ENCODE measurements at places on chromosomes 13 and 19. TPM values are rescaled to one million over a fixed set of nuclear protein-coding genes. Genes with fewer than 3 reads are reported as not detected.
A peak's percentile ranks its signal among the peaks of the same experiment; 100 is the strongest.

GRCh38 chr19:682678-683320 lies 6.6 kb downstream of the FSTL3 start:
- peaks cover 9% of the 10 kb centered on the region for H3K4me1 ChIP-seq
- H3K27ac ChIP-seq, result no peak overlapping the region
- H3K27me3 ChIP-seq, result no peaks in the 10 kb centered on the region

DNA sequence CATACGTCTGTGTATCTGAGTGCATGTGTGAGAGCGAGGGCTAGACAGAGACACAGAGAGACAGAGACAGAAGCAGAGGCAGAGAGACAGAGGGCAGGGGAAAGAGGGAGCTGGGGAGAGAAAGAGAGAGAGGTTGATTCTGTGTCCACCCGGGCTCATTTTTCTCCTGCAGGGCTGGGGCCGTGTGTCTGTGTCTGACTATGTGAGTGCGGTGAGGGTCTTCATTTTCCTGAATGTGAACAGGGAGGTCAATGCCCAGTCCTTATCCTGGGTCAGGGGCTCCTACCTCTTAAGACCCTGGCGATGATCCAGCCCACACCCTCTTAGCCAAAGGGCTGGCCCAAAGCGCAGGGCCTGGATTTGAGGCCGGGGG lies 17.7 kb downstream of the LRRC4B start:
- H3K36me3 ChIP-seq, result no peaks in the 10 kb centered on the region
- no peak overlapping the region for H3K4me3 ChIP-seq
- H3K27ac ChIP-seq, result no peak overlapping the region
- H3K27me3 ChIP-seq, result no peaks in the 10 kb centered on the region
- no peaks in the 10 kb centered on the region for H3K4me1 ChIP-seq
- no peak for DNase-seq

- no peaks in the 10 kb centered on the region for H3K4me1 ChIP-seq
- no peaks in the 10 kb centered on the region for H3K27me3 ChIP-seq
- H3K27ac ChIP-seq, result no peak overlapping the region
These were observed 1030.0 kb upstream of the PRR20A start for GRCh38 chr13:56110751-56111150.

GRCh38 chr13:88617176-88617575 lies 946.0 kb downstream of the SLITRK5 start:
- no peak overlapping the region for H3K4me3 ChIP-seq
- H3K27ac ChIP-seq, result no peak overlapping the region
- H3K4me1 ChIP-seq, result no peaks in the 10 kb centered on the region
- H3K27me3 ChIP-seq, result no peaks in the 10 kb centered on the region
- H3K36me3 ChIP-seq, result 0 out of 2 replicates have a peak, but pooled peaks cover 3% of the 10 kb centered on the region

GRCh38 chr13:62510906-62511655 lies 1095.4 kb upstream of the PCDH20 start:
- peaks cover 5% of the 10 kb centered on the region for H3K4me1 ChIP-seq
- DNase-seq, result no peak
- H3K27me3 ChIP-seq, result no peaks in the 10 kb centered on the region
- H3K4me3 ChIP-seq, result no peak overlapping the region
- no peak overlapping the region for H3K27ac ChIP-seq

The CCDC97 gene
- 15.5 TPM for total RNA-seq

DNA sequence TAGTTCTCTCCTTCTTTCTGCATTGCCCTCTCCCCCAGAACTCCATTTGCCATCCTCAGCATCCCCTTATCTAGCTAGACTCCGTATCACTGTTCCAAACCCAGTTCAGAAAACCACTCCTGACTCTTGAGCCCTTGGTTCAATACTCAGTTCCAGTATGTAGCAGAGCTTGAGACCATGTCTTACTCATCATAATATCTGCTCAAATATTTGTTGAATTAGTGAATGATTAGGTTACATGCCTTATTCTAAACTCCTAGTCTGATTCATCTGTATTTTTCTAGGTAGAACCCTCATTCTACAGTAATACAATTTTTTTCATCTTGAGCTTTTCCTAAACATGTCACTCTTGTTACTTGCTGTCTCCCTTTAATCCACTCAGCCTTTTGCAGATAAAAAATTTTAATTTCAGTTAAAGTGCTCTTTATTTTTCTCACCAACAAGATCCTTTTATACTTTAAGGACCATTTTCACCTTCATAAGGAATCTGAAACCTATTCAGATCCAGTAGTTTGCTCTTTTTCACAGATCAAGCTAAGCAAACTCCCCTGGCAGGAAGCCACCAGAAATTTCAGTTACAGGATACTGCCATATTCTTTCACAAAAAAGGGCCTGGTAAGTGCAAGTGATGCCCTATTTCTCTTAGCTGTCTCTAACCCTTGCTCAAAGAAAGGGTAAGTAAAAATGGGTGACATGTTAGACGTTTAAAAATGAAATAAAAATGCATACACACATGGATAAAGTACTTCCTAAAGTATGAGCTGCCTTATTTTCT lies 23.1 kb upstream of the INTS6 start:
- no peaks in the 10 kb centered on the region for H3K4me1 ChIP-seq
- H3K27ac ChIP-seq, result no peak overlapping the region
- no peak overlapping the region for H3K4me3 ChIP-seq
- no peak for DNase-seq
- H3K36me3 ChIP-seq, result no peaks in the 10 kb centered on the region

GRCh38 chr19:14528419-14529253 lies 758 bp upstream of the TECR start:
- no peak overlapping the region for H3K27ac ChIP-seq
- peaks cover 20% of the 10 kb centered on the region for H3K4me1 ChIP-seq
- no peak for DNase-seq
- H3K4me3 ChIP-seq, result peak overlapping the region; percentile 69
- no peaks in the 10 kb centered on the region for H3K36me3 ChIP-seq

DNA sequence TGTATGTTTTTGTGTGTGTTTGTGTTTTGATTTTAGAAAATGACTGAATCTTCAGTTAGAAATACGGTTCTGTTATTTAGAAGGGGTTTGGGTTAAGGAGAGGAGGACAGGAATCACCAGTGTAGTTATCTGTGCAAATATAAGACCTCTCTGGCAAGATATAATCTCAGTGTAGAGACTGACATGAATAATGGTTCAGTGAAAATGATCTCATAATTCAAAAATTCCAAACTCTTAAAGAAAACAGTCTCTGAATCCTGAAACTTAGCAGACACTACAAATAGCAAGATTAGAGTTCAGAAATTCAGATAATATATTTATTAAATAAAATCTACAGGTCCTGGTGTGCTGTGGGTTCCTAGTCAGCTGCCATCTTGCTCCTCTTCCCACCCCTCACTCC lies 73.5 kb downstream of the PDS5B start:
- H3K4me3 ChIP-seq, result no peak overlapping the region
- H3K4me1 ChIP-seq, result peaks cover 47% of the 10 kb centered on the region
- no peak for DNase-seq
- H3K36me3 ChIP-seq, result peaks cover 11% of the 10 kb centered on the region
- peak overlapping the region; percentile 67 for H3K27ac ChIP-seq

The PSG2 gene
- total RNA-seq, result not detected

- H3K4me3 ChIP-seq, result no peak overlapping the region
- H3K4me1 ChIP-seq, result no peaks in the 10 kb centered on the region
- DNase-seq, result no peak
- H3K36me3 ChIP-seq, result no peaks in the 10 kb centered on the region
- no peaks in the 10 kb centered on the region for H3K27me3 ChIP-seq
- H3K27ac ChIP-seq, result no peak overlapping the region
These were observed 73.9 kb upstream of the SPATA13 start for GRCh38 chr13:24086642-24087041.

The TNFSF9 gene
- total RNA-seq, result 14.5 TPM

The OR2Z1 gene
- total RNA-seq, result not detected

DNA sequence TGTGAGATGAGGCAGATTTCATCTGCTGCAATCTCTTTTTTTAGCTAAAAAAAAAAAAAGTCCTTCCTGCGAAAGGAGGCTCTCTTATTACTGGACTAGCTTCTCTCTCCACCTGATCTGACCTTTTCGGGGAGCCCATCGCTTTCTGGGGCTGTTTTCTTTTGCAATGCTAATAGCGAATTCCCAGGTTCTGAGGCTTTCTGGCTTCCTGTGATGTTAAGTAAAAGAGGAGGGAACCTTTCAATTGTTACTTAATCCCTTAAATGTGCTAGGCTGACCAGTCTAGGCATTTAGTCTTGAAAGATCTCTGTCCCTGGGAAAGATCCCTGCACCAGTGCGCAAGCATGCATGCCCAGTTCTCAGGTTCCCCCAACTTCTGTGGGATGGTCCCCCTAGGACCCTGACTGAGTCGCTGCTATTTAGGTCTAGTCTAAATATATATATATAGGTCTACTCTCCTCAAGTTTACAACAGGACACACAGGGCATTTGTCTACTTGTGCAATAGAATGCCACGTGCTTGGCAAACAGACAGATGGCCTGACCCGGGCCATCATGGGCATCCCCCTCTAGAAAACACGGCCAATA lies 224.7 kb downstream of the ZNF536 start:
- no peak overlapping the region for H3K27ac ChIP-seq
- H3K27me3 ChIP-seq, result 0 out of 2 replicates have a peak, but pooled peaks cover 1% of the 10 kb centered on the region
- peaks cover 12% of the 10 kb centered on the region for H3K4me1 ChIP-seq
- H3K36me3 ChIP-seq, result no peaks in the 10 kb centered on the region
- no peak for DNase-seq

The C1QTNF9B gene
- not detected for total RNA-seq

- H3K4me1 ChIP-seq, result peaks cover 32% of the 10 kb centered on the region
- peak; percentile 79 for DNase-seq
- H3K27me3 ChIP-seq, result no peaks in the 10 kb centered on the region
These were observed 51.3 kb downstream of the RAB20 start for GRCh38 chr13:110509971-110510786.

The WDR87 gene
- not detected for total RNA-seq

The RFPL4A gene
- not detected for total RNA-seq

DNA sequence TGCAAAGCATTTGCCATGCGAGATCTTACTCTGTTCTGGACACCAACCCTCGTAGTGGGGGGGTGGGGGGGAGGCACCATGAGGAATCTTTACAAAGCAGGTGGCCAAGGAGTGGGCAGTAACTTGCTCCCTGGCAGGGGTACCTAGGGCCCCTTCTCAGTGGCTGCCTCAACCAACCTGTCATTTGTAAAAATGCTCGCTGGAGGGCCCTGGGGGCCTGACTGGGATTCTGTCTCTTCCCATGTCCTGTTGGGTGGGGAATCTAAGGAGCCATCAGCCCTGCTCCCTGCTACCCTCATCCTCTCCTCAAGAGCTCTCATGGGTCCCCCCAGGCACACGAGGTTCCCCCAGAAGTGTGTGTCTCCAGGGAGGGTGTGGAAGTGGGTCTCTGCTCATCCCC lies 1.5 kb downstream of the KCNN1 start:
- H3K27ac ChIP-seq, result no peak overlapping the region
- H3K4me3 ChIP-seq, result no peak overlapping the region
- H3K4me1 ChIP-seq, result no peaks in the 10 kb centered on the region
- H3K36me3 ChIP-seq, result no peaks in the 10 kb centered on the region
- no peaks in the 10 kb centered on the region for H3K27me3 ChIP-seq

- no peak for DNase-seq
- H3K4me1 ChIP-seq, result no peaks in the 10 kb centered on the region
- no peak overlapping the region for H3K27ac ChIP-seq
- no peaks in the 10 kb centered on the region for H3K36me3 ChIP-seq
- H3K27me3 ChIP-seq, result no peaks in the 10 kb centered on the region
- no peak overlapping the region for H3K4me3 ChIP-seq
These were observed 614.1 kb downstream of the LMO7 start for GRCh38 chr13:76250211-76250610.

DNA sequence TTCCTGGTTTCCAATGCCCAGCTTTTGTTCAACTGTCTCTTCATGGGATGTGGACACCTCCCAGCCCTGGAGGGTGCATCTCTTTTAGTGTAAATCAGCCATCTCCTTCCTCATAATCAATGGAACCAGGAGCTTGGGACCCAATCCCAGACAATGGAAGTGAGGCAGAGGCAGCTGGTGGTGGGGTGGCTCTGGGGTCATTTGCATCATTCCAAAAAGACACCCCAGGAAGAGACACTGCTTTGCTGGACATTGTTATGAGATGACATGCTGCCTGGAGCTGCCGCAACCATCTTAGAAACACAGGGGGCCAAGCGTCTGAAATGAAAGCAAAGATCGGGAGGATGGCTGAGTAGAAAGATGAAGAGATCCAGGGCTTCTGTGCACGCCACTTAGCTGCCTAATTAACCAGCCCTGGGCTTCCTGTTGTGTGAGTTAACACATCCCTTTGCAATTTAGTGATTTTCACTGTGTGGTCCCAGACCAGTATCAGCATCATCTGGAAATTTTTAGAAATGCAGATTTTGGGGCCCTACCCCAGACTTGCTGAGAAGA lies 36.1 kb downstream of the IRS2 start:
- no peak overlapping the region for H3K4me3 ChIP-seq
- no peaks in the 10 kb centered on the region for H3K36me3 ChIP-seq
- DNase-seq, result no peak
- H3K27ac ChIP-seq, result no peak overlapping the region
- no peaks in the 10 kb centered on the region for H3K4me1 ChIP-seq

DNA sequence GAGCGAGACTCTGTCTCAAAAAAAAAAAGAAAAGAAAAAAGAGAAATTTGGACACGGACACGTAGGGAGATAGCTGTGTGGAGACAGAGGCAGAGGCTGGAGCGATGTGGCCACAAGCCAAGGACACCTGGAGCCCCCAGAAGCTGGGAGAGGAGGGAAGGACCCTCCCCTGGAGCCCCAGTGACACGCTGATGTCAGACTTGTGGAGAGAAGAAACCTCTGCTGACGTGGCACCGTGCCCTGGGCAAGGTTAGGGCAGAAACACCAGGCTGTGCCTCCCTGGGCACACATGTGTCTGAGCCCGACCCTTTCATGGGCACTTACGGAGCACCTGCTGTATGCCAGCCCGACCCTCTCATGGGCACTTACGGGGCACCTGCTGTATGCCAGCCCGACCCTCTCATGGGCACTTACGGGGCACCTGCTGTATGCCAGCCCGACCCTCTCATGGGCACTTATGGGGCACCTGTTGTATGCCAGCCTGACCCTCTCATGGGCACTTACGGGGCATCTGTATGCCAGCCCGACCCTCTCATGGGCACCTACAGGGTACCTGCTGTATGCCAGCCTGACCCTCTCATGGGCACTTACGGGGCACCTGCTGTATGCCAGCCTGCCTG lies 17.8 kb downstream of the ARID3A start:
- no peaks in the 10 kb centered on the region for H3K27me3 ChIP-seq
- H3K4me3 ChIP-seq, result no peak overlapping the region
- no peak for DNase-seq
- H3K27ac ChIP-seq, result no peak overlapping the region
- H3K36me3 ChIP-seq, result no peaks in the 10 kb centered on the region

GRCh38 chr19:19444681-19445155 lies 39.2 kb downstream of the GATAD2A start:
- H3K36me3 ChIP-seq, result 0 out of 2 replicates have a peak, but pooled peaks cover 3% of the 10 kb centered on the region
- peaks cover 49% of the 10 kb centered on the region for H3K4me1 ChIP-seq
- peak overlapping the region; percentile 75 for H3K27ac ChIP-seq
- no peaks in the 10 kb centered on the region for H3K27me3 ChIP-seq
- H3K4me3 ChIP-seq, result no peak overlapping the region

Data from Karpas-422 (cell line).